ENCODE measurements at places on chromosomes 5 and 9.

DNA sequence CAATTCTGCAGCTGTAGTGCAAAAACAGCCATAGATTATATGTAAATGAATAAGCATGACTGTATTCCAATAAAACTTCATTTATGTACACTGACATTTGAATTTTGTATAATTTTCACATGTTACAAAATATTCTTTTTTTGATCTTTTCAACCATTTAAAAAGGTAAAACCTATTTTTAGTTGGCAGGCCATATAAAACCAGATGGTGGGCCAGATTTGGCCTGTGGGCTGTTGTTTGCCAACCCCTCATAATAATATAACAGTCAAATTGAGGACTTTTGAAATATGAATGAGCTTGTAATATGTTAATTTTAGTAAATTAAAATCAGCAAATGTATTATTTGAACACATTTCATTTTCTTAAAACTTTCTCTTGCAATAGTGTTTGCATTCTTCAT is 913.4 kb downstream of the TLE1 start:
- DNase-seq = no peak

DNA sequence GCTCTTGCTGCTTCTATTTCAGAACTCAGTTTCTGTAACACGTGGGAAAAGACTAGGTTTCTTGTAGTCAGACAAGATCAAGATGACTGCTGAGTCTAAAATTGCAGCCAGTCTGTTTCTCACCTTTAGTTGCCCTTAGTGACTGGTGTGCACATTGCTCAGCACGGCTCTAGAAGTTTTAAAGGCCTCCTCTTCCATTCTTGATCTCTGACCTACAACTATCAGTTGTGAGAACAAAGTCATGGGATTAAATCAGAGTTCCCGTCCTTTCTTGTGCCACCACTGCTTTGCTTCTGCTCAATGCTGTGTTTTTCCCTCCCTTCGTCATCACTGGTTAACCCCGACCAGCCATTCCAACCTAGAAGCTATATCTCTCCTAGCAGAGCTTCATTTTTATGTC is 52.8 kb downstream of the GDA start:
- DNase-seq = no peak

DNA sequence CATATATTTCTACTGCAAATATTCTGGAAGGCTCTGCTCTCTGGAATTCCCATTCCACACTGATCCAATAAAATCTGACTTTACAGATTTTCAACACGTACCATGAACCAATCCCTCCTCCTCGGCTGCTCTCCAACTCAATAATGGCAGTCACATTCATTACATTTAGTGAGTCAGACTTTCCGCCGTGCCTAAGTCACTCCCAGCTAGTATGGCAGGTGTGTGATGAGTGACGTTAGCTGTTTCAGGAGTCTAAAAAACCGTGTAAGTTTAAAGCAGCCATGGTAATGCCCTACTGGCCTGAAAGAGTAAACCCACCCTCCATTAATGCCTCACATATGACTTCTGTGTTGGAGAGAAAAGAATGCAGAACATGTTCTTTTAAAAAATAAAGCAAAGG is 3.3 kb downstream of the FBN2 start:
- no peak for DNase-seq

DNA sequence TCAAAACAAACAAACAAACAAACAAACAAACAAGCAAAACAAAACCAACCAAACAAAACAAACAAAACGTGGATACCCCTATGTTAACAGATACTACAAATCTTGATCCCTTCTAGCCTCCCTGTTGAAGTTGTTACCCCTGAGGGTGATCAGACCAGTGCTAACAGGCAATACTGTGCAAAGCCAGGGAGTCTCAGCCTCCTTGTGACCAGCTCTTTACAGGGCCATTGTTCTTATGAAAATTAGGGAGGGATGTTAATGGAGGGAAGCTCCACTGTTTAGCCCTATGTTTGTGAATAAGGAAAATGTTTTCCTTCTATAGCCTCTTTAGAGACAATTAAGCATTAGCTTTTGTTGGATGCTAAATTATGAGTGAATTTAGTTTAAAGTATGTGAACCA is 1072.1 kb upstream of the WWC1 start:
- DNase-seq = no peak

GRCh38 chr9:117412006-117412715 is 2.7 kb downstream of the ASTN2 start:
- DNase-seq = no peak

- DNase-seq = no peak
Measured at GRCh38 chr5:115494570-115495289, 49.8 kb downstream of the FEM1C start.

- DNase-seq = no peak
Measured at GRCh38 chr9:14350349-14350728, 36.4 kb upstream of the NFIB start.

DNA sequence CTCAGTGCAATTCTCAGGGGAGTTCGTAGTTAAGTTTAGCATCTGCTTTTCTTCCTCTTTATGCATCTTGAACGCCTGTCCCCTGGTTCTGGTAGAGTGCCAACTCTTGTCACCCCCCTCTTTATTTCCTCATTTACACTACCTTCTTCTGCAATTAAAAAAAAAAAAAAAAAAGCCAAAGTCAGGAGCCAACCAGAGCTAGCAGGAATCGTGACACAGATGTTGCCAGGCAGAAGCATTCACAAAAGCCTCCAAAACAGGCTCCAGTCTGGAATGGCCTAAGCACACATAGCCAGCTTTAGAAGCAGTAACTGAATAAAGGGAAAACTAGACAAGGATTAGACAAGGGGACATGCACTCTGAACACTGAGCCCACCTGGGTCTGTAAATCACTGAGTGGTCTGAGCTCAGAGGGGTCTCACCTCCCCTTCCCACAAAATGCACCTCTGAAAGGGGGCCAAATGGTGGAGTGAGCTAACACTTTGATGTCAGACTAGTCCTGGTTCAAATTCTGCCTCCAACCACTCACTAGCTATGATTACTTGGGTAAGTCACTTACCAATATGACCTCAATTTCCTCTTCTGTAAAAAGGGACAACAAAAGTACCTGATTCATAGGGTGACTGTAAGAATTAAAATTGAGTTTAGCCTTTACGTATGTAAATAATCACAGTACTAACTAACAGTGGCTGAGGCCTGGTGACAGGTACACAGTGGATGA is 2.0 kb downstream of the CD74 start:
- no peak for DNase-seq

DNA sequence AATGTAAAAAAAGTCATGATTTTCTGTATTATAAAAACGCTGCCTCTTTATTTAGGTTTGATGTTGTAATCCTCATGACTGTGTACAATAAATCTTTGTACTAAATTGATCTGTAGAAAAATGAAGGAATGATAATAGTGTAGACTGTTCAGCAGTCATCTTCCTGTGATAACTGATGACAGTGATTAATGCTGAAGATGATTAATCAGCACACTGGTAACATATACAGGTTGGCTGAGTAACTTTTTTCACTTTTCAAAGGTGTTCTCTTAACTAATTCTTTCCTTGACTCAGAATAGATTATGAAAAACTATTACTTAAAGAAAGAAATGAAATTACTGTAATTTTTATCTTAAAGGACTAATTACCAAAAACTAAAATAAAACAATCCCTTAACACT is 122.5 kb downstream of the RFX3 start:
- no peak for DNase-seq

GRCh38 chr5:132883261-132883834 is 9.9 kb downstream of the LEAP2 start:
- no peak for DNase-seq

DNA sequence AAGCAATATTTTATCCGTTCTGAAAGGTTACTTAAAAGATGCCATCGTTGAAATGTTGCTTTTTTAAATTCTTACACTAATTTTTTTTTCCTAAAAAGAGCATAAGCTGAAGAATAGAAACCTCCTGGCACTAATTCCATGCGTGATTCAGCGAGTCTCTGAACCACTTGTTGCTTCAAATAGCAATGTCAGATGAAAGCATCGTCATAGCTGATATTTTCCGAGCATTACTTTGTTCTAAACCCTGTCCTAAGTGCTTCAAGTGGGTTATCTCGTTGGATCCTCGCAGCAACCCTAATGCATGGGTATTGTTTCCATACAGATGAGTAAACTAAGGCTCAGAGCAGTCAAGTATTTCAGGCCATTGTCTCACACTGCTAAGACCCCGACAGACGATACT is 79.7 kb downstream of the CDH6 start:
- no peak for DNase-seq

DNA sequence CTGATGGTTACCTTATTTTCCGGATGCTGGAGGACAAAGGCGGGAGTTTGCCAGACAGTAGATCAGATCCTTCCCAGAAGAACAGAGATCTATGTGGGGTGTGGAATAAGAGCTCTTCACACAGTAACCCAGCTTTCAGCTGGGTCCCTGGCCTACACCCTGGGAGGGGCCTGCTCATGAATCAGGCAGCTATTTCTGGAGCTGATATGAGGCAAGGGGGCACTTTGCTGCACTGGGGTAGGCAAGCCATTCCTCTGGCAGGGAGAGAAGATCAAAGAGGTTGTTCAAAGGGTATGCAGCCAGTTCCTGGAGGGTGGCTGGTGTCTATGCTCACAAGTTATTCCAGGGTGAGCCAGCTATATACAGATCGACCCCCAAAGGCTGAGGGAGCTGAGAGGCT is 48.6 kb downstream of the CYSTM1 start:
- DNase-seq = no peak

- DNase-seq = no peak
Measured at GRCh38 chr5:94432499-94432898, 185.9 kb downstream of the KIAA0825 start.

- no peak for DNase-seq
Measured at GRCh38 chr9:121085661-121086060, 10.9 kb downstream of the CNTRL start.

- DNase-seq = no peak
Measured at GRCh38 chr5:88976914-88977313, 93.9 kb upstream of the MEF2C start.

- DNase-seq = no peak
Measured at GRCh38 chr9:18710065-18710464, 236.1 kb downstream of the ADAMTSL1 start.

DNA sequence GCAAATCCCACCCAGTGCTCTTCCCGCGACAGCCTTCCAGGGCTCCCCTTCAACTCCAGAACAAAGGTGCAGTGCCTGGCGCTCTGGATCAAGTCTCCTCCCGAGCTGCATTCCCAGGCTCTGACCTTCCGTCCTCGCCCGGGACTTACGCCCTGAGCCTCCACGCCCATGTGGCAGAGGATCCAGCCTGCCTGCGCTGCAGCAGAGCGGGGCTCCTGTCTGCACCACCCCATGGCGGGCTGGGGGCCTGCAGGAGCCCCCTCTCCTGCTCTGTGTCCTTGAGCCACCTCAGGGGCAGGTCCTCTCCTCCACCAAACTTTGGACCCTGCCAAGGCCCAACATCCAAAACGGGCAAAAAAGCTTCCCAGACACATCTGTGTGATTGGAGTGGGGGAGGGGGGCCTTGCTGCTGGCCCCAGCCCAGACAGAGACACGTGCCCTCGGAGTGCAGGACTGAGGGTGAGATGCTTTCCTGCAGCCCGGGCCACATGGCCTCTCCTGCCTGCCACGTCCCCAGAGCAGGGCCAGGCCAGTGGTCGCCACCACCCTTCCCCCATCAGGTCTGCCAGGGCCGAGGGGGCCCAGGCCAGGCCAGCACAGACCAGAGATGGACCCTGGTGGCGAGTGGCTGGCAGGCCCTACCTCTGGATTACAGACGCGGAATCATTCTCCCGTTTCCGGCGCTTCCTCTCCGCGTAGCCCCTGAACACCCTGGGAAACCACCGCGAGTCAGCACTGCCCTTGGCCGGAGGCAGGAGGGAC is 4.4 kb downstream of the NSMF start:
- no peak for DNase-seq

DNA sequence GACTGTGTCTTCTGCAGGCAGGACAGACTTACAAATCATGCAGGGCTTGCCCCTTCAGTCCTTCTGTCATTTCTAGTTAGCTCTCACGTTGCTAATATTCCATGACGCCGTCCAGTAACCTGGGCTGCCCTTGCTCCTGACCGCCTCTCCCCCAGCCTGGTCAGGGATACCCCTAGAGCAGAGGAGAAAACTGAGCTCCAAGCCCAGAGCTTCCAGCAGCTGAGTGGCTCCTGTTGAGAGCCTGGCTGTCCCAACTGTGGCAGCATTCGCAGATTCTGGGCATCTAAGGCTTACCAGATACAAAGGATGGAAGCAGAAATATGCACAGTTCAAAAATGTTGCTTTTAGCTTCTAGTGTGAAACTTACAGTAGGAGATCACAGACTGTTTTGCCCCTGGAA is 185.2 kb downstream of the CD180 start:
- no peak for DNase-seq

GRCh38 chr5:1509346-1510085 is 14.2 kb downstream of the LPCAT1 start:
- no peak for DNase-seq

- no peak for DNase-seq
Measured at GRCh38 chr9:93084471-93084881, 11.5 kb upstream of the CARD19 start.

- no peak for DNase-seq
Measured at GRCh38 chr5:164364237-164365208, 859.1 kb downstream of the MAT2B start.

DNA sequence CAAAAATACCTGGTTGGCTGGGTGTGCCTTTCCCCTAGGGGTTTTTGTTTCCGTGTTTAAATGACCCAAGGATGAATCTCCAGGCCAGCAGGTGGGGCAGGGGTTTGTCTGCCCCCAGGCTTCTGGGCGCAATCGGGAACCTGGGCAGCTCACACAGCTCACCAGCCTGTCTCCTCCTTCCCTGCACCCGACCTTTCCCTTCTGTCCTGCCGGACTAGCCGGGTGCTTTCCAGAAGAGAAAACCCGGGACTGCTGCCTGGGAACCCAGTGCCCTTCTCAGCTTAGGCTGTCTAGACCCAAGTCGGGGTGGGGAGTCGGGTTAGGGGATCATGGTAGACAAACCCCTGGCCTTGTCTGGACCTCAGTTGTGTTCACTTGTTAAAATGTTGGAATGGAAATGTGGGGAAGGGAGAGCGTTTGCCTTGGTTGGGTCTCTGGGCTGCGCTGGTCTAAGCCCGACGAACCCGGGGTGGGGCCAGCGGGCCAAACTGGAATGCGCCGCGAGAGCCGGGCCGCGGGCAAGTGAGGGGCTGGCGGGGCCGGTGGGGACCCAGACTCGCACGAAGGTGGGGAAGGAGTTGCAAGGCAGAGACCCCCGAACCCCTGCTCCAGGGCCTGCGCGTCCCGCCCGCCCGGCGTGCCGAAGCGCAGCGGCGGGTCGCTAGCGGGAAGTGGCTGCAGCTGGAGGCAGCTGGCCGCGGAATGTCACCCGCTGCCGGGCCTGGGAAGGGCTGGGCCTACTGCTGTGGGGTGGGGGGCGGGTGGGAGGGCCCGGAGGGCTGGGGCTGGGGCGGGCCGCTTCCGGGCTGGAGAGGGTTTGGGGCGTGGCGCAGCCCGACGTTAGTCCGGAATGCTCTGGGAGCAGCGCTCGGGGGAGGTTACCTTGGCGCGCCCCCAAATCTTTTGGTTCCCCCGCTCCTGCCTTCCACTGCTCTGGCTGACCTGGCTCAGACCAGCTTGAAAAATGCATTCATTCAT is 84.6 kb downstream of the DAB2IP start:
- DNase-seq = no peak

GRCh38 chr5:10761933-10762775 is 1.1 kb upstream of the DAP start:
- no peak for DNase-seq
